Stimulated activated effector memory CD8-positive, alpha-beta T cell treated with anti-CD3 and anti-CD28 coated beads, Interleukin-12 subunit alpha, Interleukin-12 subunit beta, amount 100 ng/mL, for 72 hours (primary cell): ENCODE measurements at places on chromosomes 13 and 19.
A peak's percentile ranks its signal among the peaks of the same experiment; 100 is the strongest.

- no peak for DNase-seq
Observed at GRCh38 chr19:793806-794205, 3.4 kb upstream of the PTBP1 start.

DNA sequence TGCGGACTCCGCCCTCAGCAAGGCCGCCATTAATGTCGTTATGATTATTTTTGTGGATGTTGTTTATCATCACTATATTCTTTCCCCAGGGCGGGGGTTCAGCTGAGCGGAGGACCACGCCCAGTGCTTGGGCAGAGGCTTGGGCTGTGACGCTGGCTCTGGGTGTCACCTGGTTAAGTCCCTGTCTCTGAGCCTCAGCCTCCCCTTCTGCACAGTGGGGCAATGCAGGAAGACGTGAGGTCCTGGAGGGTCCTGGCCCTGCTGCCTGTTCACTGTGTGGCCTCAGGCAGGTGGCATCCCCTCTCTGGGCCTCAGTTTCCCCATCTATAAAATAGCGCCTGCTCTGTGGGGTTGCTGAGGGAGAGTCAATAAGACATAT lies 32.5 kb downstream of the NFIC start:
- DNase-seq = no peak

GRCh38 chr19:13208672-13209483 lies 58.7 kb downstream of the IER2 start:
- DNase-seq = no peak

- no peak for DNase-seq
Observed at GRCh38 chr13:31209172-31209840, 9.5 kb downstream of the B3GLCT start.

DNA sequence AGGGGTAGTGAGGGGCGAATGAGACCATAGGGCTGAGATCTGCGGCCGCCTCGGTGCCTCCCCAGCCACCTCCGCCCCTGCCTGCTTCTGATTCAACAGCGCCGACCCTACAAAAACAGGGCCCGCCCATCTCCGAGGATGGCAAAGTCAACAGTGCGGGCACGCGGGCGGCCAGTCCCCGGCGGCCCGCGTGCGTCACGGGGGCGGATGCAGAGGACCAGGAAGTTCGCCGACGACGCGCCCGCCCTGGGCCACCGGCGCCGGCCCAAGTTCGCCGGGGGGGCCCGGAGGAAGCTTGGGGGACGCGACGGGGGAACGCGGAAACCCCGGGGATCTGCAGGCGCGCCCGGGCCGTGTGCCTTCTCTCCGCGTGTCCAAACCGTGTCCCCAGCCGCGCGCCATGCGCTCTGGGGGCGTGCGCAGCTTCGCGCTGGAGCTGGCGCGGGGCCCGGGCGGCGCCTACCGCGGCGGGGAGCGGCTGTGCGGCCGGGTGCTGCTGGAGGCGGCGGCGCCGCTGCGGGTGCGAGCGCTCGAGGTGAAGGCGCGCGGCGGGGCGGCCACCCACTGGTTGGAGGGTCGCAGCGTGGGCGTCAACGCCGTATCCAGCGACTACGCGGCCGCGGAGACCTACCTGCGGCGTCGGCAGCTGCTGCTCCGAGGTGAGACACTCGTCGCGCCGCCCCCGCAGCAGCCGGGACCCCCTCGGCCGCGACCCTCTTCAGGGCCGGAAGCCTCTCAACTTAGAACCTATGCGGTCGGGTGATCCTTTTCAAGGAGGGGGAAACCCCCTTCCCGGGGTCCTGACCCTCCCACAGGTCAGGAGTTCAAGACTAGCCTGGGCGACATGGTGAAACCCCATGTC lies 6.8 kb upstream of the ARRDC2 start:
- peak; percentile 93 for DNase-seq

- peak; percentile 13 for DNase-seq
Observed at GRCh38 chr19:31504221-31504620, 155.0 kb upstream of the TSHZ3 start.

DNA sequence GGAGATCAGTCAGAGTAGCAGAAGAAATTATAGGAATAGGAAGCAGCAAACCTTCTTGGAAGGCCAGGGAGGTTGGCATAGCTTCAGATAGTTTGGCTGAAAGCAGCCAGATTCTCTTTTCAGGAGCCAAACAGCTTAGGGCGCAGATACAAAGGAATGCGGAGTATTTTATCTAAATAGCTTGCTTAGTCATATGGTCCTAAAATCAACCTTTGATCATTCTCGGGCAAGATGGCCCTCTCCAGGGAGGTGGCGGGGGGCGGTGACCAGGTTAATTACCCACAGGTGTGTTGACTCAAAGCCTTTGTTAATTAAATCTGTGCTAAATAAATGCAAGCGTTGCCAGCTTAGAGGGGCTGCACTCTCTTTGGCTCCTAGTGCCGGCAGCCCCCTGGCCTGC lies 12.5 kb upstream of the NCR1 start:
- DNase-seq = no peak

- no peak for DNase-seq
Observed at GRCh38 chr13:66965181-66965580, 265.0 kb downstream of the PCDH9 start.

GRCh38 chr13:19618977-19619376 lies 14.5 kb upstream of the MPHOSPH8 start:
- no peak for DNase-seq

- no peak for DNase-seq
Observed at GRCh38 chr19:23554548-23554947, 132.5 kb downstream of the ZNF675 start.

GRCh38 chr19:34217952-34218817 lies 36.2 kb upstream of the GARRE1 start:
- peak; percentile 70 for DNase-seq

- no peak for DNase-seq
Observed at GRCh38 chr13:59978862-59979261, 184.9 kb downstream of the DIAPH3 start.

DNA sequence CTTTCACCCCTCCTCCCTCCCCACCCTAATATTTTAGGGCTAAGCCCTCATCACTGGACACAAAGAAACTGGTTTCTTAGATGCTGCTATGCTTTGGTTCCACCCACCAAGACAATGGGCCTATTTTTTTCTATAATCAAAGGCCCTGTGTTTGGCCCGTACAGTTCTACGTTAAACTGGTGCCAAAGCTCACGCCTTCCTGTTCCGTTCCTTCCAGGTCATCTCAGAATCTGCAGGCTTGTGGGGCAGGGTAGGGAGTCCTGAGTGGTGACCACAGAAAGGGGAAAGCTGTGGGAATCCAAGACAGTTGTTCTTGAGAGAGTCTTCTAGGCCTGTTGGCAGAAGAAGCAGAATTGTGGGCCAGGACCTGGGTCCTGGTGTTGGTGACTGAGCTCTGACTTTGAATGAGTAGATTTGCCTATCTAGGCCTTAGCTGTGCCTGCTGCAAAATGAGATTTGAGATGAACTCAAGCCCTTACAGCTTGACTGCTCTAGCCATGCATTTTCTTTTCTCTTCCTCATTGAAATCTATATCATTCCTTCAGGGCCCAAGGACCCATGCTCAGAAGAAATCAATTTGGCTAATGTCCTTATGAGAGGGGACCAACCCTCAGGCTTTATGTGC lies 19.1 kb upstream of the CXCL17 start:
- DNase-seq = no peak

DNA sequence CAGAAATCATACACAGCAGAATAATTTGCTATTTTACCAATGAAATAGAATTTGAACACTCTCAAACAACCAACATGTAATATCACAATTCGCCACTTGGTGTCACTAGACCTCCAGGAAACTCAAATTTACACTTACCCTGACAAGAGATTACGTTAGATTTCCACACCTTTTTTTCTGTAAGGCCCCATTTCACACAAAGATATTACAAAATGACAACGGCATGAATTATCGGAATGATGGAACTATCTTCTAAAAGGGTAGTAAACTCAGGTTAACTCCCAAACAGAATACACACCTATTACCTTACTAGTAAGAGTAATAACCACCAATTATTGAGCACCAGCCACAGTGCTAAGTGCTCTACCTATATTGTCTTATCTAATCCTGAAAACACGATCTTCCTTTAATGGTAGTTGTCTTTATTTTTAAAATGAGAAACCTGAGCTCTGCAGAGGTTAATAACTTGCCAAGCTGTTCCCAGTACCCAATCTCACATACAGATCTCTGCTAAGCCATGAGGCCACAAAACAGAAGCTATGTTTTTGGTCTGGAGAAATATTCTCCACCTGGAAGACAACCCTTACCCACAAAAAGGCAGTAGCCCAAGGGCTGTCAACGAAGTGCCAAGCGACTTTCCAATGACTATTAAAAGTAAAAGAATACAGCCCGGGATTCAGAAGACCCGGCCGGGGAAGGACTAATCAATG lies 152.4 kb downstream of the DCLK1 start:
- no peak for DNase-seq

DNA sequence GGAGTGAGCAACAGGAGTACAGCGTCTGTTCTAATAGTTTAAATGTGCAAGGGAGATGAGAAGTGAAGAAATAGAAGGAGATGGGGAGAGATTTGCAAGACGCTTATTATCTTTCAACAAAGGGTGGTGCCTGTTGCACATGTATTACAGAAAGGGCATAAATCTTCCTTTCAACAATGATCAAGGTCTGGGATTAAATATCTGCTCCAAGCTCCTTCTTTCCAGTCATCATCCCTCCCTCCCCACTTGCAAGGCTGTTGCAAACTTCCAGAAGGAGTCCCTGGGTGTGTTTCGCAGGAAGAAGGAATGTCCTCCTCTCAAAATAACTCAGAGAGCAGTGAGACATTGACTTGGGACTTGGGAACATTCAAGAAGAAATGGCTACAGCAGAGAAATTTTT lies 63.5 kb upstream of the MYCBP2 start:
- DNase-seq = no peak

DNA sequence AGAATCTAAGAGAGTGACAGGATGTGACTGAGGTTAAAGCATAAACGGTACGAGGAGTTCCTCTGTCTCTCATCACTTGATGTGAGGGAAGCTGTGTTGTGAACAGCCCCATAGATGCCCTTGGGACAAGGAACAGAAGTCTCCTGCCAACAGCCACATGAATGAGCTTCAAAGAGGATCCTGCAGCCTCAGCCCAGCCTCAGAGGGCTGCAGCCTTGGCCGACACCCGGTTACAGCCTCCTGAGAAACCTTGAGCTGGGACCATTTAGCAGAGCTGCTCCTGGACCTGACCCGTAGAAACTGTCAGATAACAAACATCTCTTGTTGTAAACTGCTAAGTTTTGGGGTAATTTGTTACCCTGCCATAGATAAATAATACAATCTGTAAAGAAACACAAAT lies 54.2 kb downstream of the CCNE1 start:
- no peak for DNase-seq

GRCh38 chr13:26515721-26516120 lies 41.8 kb upstream of the WASF3 start:
- no peak for DNase-seq

GRCh38 chr19:52735734-52736133 lies 890 bp upstream of the ZNF611 start:
- no peak for DNase-seq

DNA sequence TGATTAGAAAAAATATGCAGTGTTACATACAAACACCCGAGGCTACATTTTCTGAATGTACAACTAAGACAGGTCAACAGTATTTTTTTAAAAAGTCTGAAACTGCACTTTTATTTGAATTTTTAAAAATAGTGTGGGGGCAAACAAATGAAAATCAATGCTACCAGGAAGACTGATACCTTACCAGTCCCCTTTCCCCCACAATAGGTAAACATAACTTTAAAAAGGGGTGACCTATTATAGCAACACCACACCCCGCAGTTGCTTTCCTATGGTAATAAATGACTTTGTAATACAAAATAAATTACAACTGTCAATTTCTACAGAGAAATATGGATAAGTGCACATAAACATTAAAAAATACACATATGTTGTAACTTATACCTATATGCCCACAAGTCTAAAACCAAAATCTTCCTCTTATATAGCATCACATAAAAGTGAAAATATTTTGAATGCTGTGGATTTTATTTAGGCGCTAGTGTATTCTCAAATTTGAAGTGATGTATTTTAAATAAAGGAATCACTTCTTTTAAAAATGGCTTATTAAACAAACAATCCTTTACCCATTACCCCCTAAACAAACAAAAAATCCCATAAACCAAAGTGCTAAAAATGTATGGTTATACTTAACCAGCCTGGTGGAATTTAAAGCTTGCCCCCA lies 63.1 kb downstream of the KCNRG start:
- no peak for DNase-seq
